ENCODE measurements at places on chromosomes 13 and 19.
A peak's percentile ranks its signal among the peaks of the same experiment; 100 is the strongest.

- DNase-seq = no peak
Measured at GRCh38 chr19:21519488-21519887, 14.1 kb downstream of the ZNF429 start.

- DNase-seq = peak; percentile 74
Measured at GRCh38 chr13:113836768-113837559, 26.9 kb downstream of the GAS6 start.

DNA sequence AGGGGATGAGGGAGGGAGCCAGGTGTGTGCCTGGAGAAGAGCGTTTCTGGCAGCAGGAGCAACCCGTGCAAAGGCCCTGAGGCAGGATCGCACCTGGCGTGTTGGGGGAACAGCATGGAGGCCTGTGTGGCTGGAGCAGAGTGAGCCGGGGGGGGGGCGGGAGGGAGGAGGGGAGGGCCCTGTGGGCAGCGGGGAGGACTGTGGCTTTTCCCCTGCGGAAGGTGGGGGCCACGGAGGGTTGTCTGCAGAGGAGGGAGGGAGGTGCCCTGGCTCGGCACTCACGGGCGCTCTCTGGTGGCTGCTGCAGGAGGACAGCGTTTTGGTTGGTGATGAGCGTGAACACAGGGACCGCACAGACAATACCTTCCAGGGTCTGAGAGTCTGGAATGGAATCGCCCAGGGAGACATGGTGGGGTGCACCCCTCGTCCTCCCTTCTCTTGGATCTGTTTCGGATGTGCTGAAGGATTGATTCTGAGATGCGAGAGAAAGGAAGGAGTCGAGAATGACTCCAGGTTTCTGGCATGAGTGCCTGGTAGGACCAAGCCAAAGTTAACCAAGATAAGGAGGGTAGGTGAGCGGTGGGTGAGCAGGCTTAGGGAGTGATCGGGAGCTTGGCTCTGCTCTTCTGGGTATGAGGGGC is 6.5 kb downstream of the RAB11B start:
- DNase-seq = peak; percentile 4

GRCh38 chr19:53898636-53899341 is 10.3 kb upstream of the CACNG7 start:
- no peak for DNase-seq

GRCh38 chr13:31747966-31748365 is 8.6 kb downstream of the RXFP2 start:
- no peak for DNase-seq

GRCh38 chr19:28793391-28794168 is 419.4 kb downstream of the UQCRFS1 start:
- DNase-seq = no peak

DNA sequence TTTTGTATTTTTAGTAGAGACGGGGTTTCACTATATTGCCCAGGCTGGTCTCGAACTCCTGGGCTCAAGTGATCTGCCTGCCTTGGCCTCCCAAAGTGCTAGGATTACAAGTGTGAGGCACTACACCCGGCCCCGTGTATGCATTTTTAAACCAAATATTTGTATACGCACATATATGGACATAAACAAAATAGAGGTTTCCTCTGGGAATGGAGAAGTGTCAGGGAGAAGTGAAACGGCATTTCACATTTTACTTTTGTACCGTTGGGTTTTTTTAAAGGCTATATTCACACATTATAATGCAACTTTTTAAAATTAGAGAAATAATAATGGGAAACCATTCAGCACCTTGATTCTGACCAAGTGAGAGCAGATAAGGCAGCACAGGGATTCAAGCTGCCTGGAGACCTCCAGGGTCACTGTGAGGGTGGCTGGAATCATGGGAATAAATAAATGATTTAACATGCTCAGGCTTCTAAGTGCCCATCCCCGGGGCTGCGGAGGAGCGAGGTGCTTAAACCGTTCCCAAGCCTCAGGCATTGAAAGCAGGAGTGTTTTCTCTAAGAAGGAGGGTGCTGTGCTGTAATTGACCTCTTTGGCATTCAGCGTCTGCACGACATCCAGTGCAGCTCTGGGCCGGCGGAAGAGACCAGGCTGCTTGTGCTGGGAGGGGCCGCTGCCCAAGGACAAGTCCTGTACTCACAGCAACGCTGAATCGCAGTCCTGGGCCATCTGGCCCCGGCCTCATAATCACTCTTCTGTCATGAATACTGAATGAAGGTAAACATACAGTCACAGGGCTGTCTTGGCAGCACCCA is 24.7 kb downstream of the GPR42 start:
- peak; percentile 53 for DNase-seq

- no peak for DNase-seq
Measured at GRCh38 chr13:113005076-113005865, 36.3 kb downstream of the MCF2L start.

GRCh38 chr19:51566489-51567100 is 4.5 kb upstream of the ZNF175 start:
- no peak for DNase-seq

DNA sequence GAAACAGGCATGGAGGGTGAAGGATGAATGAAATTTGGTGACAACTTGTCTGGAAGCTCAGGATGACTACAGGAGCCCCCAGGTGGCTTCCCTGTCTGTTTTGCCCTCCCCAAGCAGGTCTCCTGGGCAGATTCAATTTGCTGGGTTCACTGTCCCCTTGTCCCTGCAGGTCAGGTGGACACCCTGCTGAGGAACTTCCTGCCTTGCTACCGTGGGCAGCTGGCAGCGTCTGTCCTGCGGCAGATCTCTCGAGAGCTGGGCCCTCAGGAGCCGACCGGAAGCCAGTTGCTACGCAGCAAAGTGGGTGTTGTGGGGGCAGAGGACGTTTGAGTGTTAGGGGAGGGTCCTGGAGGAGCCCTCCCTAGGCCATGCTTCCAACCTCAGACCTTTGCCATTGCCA is 19.1 kb downstream of the PGLS start:
- DNase-seq = no peak

DNA sequence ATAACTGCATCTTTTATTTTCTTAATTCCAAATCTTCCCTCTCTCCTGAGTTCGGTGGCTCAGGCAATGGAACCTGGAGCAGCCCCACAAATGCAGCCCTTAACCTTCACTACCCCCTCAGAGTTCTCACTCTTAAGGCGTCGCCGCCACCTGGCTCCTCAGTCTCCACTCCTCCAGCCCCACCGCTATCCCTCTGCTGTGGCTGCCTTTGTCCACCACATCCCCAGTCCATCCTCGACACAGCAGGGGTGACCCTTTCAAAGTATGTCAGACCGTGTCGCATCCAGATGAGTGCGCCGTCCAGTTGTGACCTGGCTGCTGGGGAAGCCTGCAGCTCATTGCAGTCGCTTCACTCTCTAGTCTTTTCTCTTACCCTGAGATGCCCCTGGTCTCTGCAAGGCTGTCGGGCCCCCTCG is 1.0 kb downstream of the SPPL2B start:
- DNase-seq = no peak

GRCh38 chr19:6769006-6769619 is 1.9 kb upstream of the SH2D3A start:
- DNase-seq = no peak

- DNase-seq = no peak
Measured at GRCh38 chr13:43071824-43072223, 48.4 kb downstream of the DNAJC15 start.

DNA sequence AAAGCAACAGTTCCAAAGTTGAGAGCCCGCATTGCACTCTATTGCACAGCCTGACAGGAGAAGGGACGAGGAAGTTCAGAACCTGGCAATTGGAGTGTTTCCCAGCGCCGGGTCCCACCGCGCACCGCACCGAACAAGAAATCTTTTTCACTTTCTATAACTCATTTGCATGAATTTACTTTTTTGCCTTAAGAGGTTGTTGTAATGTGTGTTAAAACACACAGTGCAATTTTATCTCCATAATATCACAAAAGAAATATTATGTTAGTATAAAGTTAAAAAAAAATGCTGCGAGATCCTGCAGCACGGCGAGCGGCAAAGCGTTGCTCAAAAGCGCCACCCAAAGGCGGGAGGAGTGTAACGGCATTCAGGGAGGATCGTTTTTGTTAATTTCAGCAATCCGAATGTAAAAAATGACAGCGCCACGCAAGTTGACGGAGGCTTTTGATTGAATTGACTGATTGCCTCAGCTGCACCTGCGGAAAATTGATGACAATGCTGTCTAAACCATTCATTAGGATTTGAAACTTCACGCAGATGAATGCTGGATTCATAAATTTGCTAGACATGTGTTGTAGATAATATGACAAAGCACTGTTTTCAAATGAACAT is 303.6 kb upstream of the ZNF507 start:
- DNase-seq = peak; percentile 12

GRCh38 chr19:33102893-33103292 is 21.9 kb downstream of the GPATCH1 start:
- DNase-seq = no peak

DNA sequence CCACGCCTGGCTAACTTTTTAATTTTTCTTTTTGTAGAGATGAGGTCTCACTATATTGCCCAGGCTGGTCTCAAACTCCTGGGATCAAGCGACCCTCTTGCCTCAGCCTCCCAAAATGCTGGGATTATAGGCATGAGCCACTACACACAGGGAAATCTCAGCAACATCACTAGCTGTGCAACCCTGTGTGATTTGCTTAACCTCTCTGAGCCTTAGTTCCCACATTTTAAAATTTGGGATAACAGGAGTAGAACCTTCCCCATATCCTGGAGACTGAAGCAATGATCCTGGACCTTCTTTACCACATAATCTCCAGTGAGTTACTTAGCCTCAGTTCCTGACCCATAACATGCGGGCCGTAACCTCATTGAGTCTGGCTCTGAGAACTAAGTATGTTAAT is 139.1 kb downstream of the IER2 start:
- no peak for DNase-seq

All from NCI-H1694 treated with DMSO at 0.1 percent for 48 hours (cell line).